ENCODE measurements at places on chromosomes 4 and X.
A peak's percentile ranks its signal among the peaks of the same experiment; 100 is the strongest.

DNA sequence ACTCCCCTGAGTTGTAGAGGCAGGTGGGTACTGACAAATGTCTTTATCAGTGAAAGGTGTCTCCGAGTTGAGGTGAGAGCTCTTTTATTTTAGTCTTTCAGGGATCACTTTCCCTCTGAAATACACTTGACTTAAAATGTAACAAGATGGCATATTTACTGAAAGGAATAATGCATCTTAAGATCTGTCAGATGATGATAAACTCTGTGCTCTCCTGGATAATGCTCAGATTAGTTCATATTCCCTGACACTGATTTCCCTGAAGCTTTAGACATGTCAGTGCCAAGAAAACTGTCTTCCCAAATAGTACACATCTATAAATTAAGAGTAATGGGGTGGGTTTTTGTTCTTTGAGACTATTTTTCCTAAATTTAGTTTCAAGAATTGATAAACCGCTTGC, 75.5 kb downstream of the ALG13 start:
- DNase-seq: no peak

DNA sequence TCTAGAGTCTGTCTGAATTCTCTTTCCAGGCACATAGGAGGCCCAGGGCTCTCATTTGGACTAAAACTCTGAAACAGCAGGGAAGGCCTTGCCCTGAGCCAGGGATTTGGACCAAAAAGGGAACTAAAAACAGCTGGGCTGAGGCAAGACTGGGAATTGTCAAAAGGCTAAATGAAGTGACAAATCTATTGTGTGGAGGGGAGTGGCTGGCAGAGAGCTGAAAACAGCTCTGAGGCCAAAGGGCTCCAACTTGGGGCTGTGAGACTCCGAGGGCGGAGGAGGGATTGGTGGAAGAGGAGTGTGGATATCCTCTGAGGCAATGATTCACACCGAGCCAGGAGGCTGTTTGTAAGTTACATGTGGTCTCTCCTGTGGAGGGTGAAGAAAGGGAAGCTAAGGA, 63.2 kb downstream of the PHEX start:
- DNase-seq: peak; percentile 4

DNA sequence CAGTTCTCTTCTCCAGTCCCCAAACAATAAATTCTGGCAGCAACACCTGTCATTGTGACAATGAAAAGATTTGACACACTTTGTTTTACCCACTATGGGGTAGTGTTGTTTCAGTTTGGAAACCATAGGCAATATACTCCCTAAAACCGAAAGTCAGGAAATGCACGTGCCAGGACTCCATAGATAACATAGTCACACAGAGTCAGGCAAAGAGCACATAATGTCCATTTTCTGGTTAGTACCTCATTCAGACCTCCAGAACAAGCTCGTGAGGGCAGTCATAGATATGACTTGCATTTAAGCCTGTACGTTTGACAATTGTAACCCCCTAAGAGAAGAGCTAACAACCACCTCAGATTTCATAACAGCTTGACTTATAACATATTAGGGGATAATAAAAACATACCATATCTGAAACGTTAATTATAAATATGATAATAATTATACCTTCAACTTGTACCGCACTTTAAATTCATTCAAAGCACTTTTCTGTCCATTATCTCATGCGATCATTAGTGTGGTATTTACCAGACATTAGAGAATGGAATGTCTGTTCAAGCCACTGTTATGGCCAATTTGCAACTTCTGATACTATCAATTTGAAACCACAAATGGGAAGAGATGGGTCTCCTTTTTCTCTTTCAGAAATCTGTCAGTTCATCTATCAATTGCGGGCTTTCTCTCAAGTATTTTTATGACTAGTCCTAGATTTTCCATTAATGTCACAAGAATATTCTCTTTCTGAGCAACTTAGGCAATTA, 147.4 kb downstream of the LDB2 start:
- DNase-seq: no peak

GRCh38 chrX:123756320-123756719, 23.5 kb upstream of the THOC2 start:
- no peak for DNase-seq

DNA sequence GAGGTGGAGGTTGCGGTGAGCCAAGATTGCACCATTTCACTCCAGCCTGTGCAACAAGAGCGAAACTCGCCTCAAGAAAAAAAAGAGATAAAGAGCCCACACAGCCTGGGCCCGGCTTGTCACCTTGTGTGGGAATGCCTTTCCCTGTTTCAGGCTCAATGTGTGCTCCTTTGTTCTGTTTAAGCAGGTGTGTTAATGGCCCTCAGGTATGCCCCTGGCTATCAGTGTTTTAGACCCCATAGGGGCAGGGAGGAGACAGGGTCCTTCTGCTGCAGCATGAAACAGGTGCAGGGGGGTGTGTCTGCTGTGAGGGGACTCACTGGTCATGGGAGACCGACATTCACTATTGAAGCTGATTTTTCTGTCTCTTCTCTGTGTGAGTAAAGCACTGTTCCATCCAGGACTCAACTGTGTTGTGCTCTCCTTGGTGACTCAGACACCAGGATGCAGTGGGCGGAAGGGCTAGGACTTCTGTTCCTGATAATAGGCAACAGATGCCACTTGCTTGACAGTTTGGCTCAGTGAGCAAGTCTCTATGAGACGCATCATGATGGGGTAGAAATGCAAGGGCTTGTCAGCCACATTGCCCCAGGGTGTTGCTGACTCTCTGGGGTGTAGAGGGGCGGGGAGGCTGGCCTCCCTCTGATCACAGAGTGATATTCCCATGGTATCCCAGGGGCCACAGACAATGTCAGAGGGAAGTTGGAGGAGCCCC, 15.6 kb upstream of the LAP3 start:
- no peak for DNase-seq

DNA sequence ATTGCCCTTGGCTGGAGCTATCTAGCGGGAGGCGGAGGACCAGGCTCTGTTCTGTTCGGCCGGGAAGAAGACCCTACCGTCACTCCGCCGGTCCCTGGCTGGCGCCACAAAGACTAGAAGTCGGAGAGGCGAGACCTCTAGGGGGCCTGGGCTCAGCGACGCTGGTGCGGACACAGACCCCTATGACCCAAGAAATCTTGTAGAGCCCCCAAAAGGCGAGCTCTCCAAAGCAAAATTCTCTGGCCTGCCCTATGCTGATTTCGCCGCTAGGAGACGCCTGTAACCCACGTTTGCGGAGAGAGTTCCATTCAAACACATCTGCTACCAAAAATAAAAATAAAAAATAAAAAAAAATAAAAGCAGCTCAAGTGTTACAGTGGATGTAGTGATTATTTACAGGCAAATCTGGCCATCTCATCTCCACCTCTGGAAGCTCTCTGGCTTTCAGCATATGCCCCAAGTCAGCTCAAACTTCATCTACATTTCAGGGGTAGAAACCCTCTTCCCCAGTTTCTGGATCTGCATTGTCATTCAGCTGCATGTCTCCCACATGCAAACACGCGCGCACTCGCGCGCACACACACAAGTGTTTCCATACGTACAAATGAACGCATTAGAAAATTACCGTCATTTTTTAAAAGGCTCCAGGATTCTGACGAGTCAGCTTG, 2.4 kb upstream of the PCDH10 start:
- DNase-seq: peak; percentile 77

DNA sequence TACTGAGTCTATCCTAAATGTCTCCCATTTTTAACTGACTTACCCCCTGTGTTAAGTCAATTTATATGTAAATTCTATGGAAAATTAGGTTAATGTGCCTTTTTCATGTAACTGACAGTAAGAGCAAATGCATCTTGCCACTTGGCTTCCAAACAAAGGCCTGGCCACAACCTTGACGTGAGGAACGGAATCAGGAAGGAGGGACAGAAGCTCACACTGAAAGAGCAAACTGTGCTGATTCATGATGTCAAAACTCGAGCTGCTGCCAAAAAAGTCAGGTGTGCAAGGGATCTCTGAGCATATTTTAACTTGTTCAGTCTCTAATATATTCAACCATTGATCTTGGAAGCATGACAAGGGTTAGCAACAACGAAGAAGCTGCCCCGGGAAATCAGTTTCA, 35.8 kb downstream of the GPM6A start:
- no peak for DNase-seq

DNA sequence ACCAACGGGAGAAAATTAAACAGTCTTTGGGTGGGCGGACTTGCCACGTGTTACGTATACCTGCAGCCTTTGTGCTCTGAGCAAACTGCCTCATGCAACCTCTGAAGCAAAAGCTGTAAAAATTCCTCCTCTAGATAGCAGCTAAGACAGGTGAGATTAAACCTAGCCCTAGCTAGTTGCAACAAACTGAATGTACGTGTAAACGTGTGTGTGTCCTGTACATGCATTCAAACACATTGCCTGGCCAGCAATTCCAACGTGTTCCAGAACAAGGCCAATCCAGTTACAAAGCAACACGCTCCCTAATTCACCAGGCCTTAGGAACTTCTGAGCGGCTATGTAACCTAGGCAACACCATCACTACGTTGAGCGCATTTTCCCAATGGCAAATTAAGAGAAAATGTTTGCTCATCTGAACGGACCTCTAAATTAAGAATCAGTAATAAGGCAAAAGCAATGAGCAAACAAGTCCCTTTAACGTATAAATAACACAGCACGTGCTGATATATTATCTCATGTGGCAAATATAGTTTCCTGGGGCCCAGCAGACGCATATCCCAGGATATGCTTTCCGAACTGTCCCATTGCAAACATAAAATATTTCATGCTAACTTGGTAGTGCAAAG, 792 bp downstream of the PPID start:
- DNase-seq: peak; percentile 8

- no peak for DNase-seq
Measured at GRCh38 chr4:27145597-27145996, 285.0 kb downstream of the STIM2 start.

- no peak for DNase-seq
Measured at GRCh38 chr4:6338175-6338950, 68.7 kb downstream of the WFS1 start.

DNA sequence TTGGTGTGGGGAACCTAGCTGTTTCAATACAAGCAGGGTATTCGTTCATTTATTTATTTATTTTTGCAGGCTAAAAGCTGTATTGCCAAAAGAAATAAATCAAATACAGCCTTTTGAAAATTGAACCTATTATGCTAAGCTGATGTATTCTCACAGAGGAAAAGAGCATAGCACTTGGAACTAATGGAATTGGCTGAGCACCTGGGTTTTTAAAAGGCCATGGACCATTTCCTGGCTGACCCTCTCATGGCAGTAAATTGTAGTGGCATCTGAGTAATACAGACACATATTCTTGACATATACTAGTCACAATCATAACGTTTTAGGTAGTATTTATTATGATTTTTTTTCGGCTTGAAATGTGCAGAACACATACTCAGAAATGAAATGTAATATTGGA, 71.8 kb upstream of the ALG13 start:
- DNase-seq: no peak

DNA sequence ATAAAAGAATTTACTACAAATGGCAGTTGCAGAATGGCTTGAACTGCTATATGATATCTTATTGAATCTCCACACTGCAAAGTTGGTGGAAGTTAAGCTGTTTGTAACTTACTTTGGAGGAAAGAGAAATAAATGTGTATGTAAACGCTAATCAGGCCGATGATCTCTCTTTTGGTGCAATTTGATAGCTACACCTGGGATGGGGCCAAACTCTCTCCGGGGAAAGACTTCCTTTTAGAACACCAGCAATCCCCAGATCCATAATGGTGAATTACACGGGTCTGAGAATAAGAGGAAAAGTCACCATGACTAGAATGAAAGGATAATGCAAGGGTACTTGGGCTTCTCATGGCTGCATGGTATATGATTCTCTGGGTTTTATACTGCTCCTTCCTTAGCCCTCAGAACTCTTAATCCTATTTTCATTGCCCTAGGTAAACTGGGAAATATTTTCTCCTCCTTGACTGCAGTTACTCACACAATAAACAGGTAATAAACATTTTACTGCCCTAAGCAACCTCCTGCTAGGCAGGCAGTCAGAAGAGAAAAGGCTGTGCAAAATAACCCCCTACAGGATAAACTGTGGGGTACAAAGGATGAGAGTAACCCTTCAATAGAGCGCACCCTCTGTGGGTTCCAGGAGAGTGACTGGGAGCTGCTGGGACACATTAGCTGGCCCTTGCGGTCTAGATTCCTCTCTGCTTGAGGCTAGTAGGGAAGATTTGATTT, 109.3 kb downstream of the MGST2 start:
- no peak for DNase-seq

DNA sequence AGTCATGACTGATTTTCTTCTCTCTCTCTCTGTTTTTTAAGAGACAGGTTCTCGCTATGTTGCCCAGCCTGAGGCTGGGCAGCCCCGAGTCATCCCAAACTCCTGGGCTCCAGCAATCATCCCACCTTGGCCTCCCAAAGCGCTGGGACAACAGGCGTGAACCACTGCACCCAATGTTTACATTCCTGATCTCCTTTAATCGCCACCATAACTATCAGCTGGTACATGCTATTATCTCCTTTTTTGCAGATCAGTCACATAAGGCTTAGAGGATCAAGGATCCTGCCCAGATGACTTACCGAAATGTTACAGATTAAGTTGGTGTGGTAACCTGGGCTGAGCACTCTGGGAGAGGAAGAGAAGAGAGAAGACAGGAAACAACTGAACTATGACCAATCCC, 1.5 kb upstream of the USP46 start:
- no peak for DNase-seq

DNA sequence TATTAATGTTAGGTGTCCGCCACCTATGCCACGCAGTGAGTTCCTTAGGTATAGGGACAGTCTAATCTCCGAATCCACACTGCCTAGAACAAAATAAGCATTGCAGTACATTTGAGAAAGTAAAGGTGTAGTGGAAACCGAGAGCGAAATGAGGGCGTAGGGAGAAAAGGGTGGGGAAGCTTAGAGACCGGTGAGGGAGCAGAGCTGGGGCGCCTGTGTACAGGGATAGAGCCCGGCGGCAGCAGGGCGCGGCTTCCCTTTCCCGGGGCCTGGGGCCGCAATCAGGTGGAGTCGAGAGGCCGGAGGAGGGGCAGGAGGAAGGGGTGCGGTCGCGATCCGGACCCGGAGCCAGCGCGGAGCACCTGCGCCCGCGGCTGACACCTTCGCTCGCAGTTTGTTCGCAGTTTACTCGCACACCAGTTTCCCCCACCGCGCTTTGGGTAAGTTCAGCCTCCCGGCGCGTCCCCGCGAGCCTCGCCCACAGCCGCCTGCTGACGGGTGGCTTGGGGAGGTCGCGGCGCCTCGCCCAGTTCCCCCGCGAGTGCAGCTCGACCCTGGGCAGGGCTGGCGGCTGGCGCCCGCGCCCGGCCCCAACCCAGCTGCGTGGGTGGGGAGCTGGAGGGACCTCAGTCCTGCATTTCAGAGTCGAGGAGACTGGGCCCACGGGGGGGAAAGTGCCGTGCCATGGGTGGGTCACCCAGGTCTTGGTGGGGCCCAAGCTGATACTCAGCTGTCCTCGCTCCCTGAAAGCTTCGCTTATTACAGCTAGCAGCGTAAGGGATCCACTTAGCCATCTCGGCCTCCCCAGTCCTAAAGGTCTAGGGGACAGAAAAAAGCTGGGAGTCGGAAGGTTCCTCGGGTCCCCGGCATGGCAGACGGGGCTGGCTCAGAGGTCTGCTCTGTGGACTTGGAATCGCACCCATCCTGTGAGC, at the start of gene ANXA3:
ANXA3 (plus strand) TSS at position 351 of the 932 bp plus-strand sequence. CDS start 2,704 bp downstream, outside the sequence.
- peak; percentile 57 for DNase-seq

DNA sequence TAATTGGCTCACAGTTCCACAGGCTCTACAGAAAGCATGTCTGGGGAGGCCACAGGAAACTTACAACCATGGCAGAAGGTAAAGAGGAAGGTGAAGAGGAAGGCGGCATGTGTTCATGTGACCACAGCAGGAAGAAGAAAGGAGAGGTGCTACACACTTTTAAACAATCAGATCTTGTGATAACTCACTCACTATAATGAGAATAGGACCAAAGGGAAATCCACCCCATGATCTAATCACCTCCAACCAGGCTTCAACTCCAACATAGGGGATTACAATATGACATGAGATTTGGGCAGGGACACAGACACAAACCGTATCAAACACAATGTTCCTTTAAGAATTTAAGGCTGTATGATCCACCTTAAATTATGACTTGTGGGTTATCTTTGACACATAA, 10.5 kb upstream of the PGM2 start:
- DNase-seq: no peak
